ENCODE measurements at places on chromosomes 2 and 18.

GRCh38 chr2:39947294-39948015 lies 168.4 kb upstream of the THUMPD2 start:
- DNase-seq: no peak

- DNase-seq: no peak
These were observed 77.8 kb upstream of the B3GNT2 start for GRCh38 chr2:62118160-62118559.

GRCh38 chr2:35803126-35803525 lies 552.5 kb upstream of the CRIM1 start:
- DNase-seq: no peak

DNA sequence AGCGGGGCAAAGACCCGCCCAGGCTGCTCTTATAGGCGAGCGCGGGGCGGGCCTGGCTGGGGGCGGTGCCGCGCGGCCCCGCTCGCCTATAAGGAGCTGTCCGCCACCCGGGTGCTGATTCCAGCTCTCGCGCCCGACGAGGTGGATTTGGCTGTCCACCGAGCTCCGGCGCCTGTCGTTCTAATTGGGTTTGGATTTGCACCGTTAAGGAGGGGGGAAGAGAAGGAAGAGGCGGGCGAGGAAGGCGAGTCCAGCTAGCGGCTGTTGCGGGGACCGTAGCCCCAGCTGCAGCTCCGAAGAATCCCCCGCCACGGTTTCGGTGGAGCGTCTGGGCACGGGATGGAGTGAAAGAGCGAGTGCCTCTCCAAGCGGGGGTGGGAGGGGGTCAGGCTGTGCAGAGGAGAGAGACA lies at the start of gene CNTNAP5:
CNTNAP5 (plus strand) TSS at position 117 of the 410 bp plus-strand sequence. CDS start 364 bp downstream, outside the sequence.
- no peak for DNase-seq

- DNase-seq: no peak
These were observed 382.8 kb upstream of the GALNT5 start for GRCh38 chr2:156874707-156875106.

DNA sequence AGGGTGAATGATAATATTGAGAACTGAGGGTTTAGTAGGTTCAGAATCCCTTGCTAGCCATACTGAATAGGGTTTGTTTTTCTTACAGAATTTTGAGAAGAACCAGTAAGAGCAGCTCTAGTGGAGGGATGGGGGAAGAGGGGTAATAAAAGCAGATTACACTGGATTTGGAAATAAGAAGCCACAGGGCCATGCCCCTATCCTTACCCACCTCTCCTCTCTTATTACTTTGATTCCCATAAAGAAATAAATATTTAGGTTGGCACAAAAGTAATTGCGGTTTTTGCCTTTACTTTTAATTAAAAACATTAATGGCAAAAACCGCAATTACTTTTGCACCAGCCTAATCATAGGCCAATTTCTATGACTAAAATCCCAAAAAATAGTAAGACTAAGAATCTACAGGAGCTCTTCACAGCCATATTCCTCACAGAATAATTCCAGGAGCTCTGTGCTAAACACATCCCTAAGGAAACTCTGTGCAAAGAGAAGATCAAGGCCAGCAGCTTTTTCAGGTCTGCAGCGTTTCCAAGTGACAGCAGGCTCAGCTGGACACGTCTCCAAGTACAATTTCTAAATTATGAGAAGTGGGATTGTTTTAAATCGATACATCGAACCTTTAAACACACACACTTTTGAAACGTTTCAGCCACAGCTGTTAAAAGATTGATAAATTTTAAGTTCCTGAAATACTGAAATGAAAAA lies 58.4 kb upstream of the RTN4 start:
- no peak for DNase-seq

GRCh38 chr2:202760848-202761247 lies 110.7 kb downstream of the ICA1L start:
- DNase-seq: no peak

Measured in activated T-helper 1 cell treated with anti-CD3 and anti-CD28 coated beads, Interleukin-2, amount 50 U/mL, for 16 hours (primary cell).